ENCODE measurements at places on chromosomes 7 and 10. TPM values are rescaled to one million over a fixed set of nuclear protein-coding genes. Genes with fewer than 3 reads are reported as not detected.

- H3K27me3 ChIP-seq: peaks cover 14% of the 10 kb centered on the region
- no peaks in the 10 kb centered on the region for H3K36me3 ChIP-seq
- no peak for DNase-seq
- H3K27ac ChIP-seq: no peak overlapping the region
- H3K4me1 ChIP-seq: peaks cover 50% of the 10 kb centered on the region
Observed at GRCh38 chr7:157497744-157498651, 161.2 kb downstream of the DNAJB6 start.

DNA sequence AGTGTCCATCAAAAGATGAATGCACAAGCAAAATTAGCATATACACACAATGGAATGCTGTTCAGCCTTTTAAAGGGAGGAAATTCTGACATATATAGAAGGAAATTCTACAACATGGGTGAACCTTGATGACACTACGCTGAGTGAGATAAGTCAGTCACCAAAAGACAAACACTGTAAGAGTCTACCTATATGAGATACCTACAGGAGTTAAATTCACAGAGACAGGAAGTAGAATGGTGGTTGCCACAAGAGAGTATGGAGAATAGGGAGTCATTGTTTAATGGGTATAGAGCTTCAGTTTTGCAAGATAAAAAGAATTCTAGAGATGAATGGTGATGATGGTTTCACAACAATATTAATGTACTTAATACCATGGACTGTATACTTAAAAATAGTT lies 51.8 kb downstream of the HERC4 start:
- H3K4me3 ChIP-seq: no peak overlapping the region
- H3K4me1 ChIP-seq: no peaks in the 10 kb centered on the region
- no peak for DNase-seq

DNA sequence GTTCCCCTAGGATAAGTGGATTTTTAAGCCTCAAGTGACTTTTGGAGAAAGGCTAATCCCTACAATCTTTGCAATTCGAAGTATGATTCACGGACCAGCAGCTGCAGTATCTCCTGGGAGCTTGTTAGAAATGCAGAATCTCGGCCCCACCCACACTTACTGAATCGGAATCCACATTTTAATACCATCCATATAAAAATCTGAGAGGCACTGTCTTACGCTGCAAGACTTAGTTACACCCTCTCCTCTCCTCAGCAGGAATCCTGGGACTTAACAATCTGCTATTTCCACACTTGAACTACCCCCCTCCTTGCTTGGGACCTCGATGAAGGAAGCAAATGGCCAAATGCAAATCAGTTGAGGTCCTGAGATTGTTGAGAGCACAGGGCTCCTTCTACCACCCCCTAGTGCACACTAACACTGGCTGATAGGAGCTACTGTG lies 21.0 kb downstream of the ITPRIP start:
- H3K27me3 ChIP-seq: no peaks in the 10 kb centered on the region
- H3K4me3 ChIP-seq: no peak overlapping the region
- H3K27ac ChIP-seq: no peak overlapping the region

DNA sequence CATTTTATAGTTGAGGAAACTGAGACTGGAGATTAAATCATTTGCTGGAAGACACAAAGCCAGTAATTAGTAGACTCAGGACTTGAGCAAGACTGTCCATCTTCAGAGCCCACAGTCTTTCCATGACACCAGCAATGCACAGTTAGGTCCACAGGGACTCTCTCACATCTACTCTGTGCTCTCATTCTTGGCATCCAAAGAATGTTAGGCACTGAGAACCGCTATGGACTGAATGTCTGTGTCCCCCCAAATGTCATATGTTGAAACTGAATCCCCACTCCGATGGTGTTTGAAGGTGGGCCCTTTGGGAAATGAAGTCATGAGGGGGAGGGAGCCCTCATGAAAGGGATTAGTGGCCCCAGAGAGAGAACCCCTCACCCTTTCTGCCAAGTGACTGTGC lies 100.6 kb downstream of the LANCL2 start:
- peaks cover 41% of the 10 kb centered on the region for H3K4me1 ChIP-seq
- no peak for DNase-seq
- H3K27me3 ChIP-seq: no peaks in the 10 kb centered on the region
- H3K27ac ChIP-seq: no peak overlapping the region
- H3K36me3 ChIP-seq: peaks cover 31% of the 10 kb centered on the region
- H3K4me3 ChIP-seq: no peak overlapping the region

DNA sequence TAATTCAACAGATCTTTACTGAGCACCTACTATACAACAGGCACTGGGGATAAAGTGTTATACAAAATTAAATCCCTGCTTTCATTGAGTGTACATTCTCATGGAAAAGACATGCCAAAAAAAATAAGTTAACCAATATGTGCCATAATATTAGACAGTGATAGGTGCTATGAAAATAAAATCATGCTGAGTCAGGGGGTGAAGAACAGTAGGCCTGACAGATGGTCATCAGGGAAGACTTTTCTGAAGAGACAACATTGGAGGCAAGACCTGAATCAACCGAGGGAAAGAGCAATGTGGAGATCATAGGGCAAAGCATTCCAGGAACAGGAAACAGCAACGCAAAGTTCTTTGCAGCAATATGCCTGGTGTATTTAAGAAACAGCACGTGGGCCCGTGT lies 135.5 kb downstream of the C1GALT1 start:
- no peak for DNase-seq
- no peaks in the 10 kb centered on the region for H3K4me1 ChIP-seq
- H3K27me3 ChIP-seq: no peaks in the 10 kb centered on the region
- H3K36me3 ChIP-seq: no peaks in the 10 kb centered on the region
- no peak overlapping the region for H3K27ac ChIP-seq
- no peak overlapping the region for H3K4me3 ChIP-seq

DNA sequence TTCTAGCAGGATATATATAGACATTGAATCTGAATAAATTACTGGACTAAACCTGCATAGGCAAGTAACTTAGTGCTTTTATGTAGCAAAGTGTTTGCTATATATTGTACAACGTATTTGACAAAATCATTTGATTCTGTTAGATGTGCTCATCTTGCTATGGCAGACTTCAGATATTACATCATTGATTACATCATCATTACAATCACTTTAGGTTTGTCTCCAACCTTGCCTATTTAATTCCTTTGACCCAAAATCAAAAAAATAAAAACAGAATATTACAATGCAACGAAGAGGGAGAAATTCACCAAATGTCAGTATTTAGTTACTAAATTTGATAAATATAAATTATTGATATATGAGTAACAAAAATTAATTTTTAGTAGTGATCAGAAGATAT lies 155.7 kb upstream of the STEAP1 start:
- no peaks in the 10 kb centered on the region for H3K4me1 ChIP-seq
- H3K27ac ChIP-seq: no peak overlapping the region
- H3K4me3 ChIP-seq: no peak overlapping the region

DNA sequence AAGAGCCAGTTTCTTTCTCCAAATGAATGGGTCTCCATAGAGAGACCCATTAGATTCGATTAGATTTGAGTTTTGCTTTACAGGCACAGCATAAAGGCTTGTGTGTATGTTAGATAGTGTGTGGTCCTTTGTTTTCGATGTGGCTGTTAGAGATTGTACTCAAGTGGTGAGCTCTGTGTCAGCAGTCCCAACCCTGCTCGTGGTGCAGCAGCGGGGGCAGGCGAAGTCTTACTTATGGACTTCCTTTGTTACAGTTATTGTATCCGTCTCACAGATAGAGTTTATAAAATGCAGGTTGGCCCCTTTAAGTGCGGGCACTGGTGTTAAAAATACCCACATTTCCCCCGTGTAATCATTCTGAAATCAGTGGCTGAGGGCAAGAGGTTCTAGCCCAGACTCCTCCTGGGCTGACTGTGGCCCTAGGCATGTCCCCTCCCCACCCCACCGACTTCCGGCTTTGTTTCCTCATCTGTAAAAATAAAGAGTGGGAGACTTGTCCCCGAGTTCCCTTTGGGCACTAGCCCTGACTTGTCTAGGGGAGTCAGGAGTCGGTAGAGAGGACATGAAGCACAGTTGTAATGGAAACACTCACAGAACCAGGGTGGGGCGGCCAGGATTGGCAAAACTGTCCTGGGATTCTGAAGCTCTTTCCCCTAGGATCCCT lies 28.6 kb downstream of the MTURN start:
- peak; percentile 59 for DNase-seq
- H3K27me3 ChIP-seq: no peaks in the 10 kb centered on the region
- H3K36me3 ChIP-seq: no peaks in the 10 kb centered on the region
- peaks cover 50% of the 10 kb centered on the region for H3K4me1 ChIP-seq

GRCh38 chr10:24973163-24973562 lies 20.8 kb upstream of the PRTFDC1 start:
- H3K4me3 ChIP-seq: no peak overlapping the region
- no peak overlapping the region for H3K27ac ChIP-seq
- no peak for DNase-seq
- no peaks in the 10 kb centered on the region for H3K4me1 ChIP-seq
- no peaks in the 10 kb centered on the region for H3K27me3 ChIP-seq

DNA sequence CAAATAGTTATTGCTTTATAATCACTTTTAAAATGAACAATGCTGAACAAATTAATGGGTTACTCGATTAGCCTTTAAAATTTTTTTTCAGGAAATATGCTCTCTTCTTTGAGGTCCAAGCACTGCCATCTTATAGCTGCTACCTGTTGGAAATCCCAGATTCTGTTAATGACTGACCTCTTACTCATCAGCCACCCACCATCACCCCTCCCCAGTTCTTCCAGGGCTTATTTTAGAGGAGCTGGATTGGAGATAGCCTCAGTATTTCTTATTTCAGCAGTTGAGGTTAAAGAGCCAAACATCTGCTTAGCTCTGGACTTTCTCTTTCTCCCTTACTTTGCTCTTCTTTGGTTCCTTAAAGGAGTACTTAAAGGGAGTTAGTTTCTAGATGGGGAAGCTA lies 420.0 kb downstream of the EXOC4 start:
- no peaks in the 10 kb centered on the region for H3K27me3 ChIP-seq
- H3K4me1 ChIP-seq: no peaks in the 10 kb centered on the region
- H3K27ac ChIP-seq: no peak overlapping the region
- H3K36me3 ChIP-seq: no peaks in the 10 kb centered on the region
- H3K4me3 ChIP-seq: no peak overlapping the region
- DNase-seq: no peak

- no peaks in the 10 kb centered on the region for H3K4me1 ChIP-seq
- H3K27me3 ChIP-seq: no peaks in the 10 kb centered on the region
- no peak for DNase-seq
- no peaks in the 10 kb centered on the region for H3K36me3 ChIP-seq
- no peak overlapping the region for H3K27ac ChIP-seq
- H3K4me3 ChIP-seq: no peak overlapping the region
Observed at GRCh38 chr10:122273966-122274545, 3.0 kb downstream of the BTBD16 start.

DNA sequence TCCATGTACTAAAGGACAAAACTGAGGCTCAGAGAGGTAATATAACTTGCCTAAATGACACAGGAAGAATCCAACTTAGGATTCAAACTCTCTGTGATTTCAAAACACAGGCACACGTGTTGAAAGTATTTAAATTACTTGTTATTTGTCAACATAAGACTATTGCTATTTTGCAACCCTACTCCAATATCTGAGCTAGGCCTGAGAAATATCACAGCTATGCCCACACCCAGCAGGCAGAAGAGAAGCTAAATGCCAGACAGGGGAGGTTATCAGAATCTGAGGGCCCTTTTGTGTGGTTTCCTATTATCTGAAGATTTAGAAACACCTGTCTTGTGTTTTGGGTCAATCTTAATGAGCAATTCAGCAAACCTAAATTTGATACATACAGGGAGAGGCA lies 204.3 kb downstream of the ANK3 start:
- H3K4me1 ChIP-seq: peaks cover 5% of the 10 kb centered on the region
- H3K27ac ChIP-seq: no peak overlapping the region
- H3K27me3 ChIP-seq: no peaks in the 10 kb centered on the region
- H3K4me3 ChIP-seq: no peak overlapping the region

GRCh38 chr7:108464743-108465142 lies 8.5 kb upstream of the NRCAM start:
- no peak overlapping the region for H3K4me3 ChIP-seq
- H3K36me3 ChIP-seq: no peaks in the 10 kb centered on the region
- H3K4me1 ChIP-seq: peaks cover 29% of the 10 kb centered on the region
- no peak overlapping the region for H3K27ac ChIP-seq
- H3K27me3 ChIP-seq: no peaks in the 10 kb centered on the region

DNA sequence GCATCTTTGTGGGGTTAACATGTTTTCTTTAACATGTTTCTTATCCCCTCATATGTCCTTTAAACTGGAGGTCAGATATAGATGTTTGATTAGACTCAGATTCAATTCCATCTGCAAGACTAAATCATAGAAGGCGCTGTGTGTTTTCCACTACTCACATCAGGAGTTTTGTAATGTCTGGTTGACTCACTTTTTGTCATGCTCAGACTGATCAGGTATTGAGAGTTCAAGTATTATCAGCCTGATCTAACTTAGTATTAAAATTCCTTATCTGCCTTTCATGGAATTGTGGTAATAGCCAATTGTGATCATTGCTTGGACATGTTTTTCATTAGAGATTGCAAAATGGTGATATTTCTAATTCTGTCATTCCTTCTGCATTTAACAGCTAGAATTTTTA lies 30.2 kb downstream of the ENTPD7 start:
- no peaks in the 10 kb centered on the region for H3K27me3 ChIP-seq
- H3K27ac ChIP-seq: no peak overlapping the region
- peaks cover 4% of the 10 kb centered on the region for H3K36me3 ChIP-seq
- no peak for DNase-seq
- no peak overlapping the region for H3K4me3 ChIP-seq

- peak overlapping the region; percentile 57 for H3K27ac ChIP-seq
- peaks cover 15% of the 10 kb centered on the region for H3K4me1 ChIP-seq
- peak overlapping the region; percentile 80 for H3K4me3 ChIP-seq
- peak; percentile 6 for DNase-seq
Observed at GRCh38 chr7:4641091-4641666, 40.9 kb upstream of the FOXK1 start.

DNA sequence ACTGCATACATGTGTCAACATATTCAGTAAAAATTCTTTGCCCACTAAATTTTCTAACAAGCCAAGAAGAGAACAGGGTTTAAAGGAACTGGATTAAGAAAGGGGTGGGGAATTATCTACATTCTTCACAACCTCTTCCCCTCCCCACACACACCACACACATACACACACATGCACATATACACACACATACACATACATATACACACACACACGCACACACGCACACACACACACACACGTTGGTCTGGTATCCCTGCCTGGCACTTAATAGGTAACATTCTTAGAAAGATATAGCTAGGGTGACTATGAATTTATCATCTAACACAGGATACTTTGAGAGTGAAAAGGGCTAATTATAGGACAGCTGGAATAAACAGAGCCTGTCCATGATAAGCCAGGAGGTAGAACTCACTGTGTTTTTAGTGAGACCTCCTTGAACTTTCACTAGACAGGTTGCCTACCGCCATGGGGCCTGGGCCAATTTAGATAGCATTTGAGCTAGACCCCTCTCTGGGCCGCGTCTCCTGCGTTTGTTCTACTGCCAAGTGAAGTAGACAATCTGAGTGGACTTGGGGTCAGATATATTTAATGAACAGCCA lies 33.1 kb upstream of the EPC1 start:
- H3K36me3 ChIP-seq: peaks cover 3% of the 10 kb centered on the region
- H3K27me3 ChIP-seq: no peaks in the 10 kb centered on the region
- H3K4me3 ChIP-seq: no peak overlapping the region
- no peak overlapping the region for H3K27ac ChIP-seq

Gene KAZALD1
- total RNA-seq: 0.53 TPM

Gene LRRD1
- not detected for total RNA-seq

Gene GBX1
- not detected for total RNA-seq

Gene CALHM3
- not detected for total RNA-seq

Gene PNLIPRP2
- not detected for total RNA-seq

Gene CYP2C8
- total RNA-seq: 0.36 TPM

Gene TUBB8
- not detected for total RNA-seq

Gene STRA8
- total RNA-seq: not detected

All from activated T-cell treated with anti-CD3 and anti-CD28 coated beads, Interleukin-2, amount 50 U/mL, for 72 hours (primary cell).